ENCODE measurements at places on chromosomes 2 and 18. TPM values are rescaled to one million over a fixed set of nuclear protein-coding genes. Genes with fewer than 3 reads are reported as not detected.

Gene CHRNA1
- total RNA-seq = not detected

Gene B4GALT6
- total RNA-seq = 2.8 TPM

Gene DPP4
- total RNA-seq = 65.4 TPM

Gene SLC30A3
- total RNA-seq = 1.4 TPM

Gene STK39
- 40.3 TPM for total RNA-seq

Gene FAM117B
- 14.5 TPM for total RNA-seq

Gene SERPINB10
- not detected for total RNA-seq

Gene BOLL
- total RNA-seq = not detected

Gene LYG2
- total RNA-seq = not detected

Gene C18orf54
- total RNA-seq = 10.9 TPM

Gene FAM124B
- 0.64 TPM for total RNA-seq

Gene LRRC30
- not detected for total RNA-seq

Gene RNF152
- total RNA-seq = 0.92 TPM

Gene IL1RL1
- 0.84 TPM for total RNA-seq

Gene DSC3
- not detected for total RNA-seq

Gene KLHL30
- not detected for total RNA-seq

Gene NDC80
- total RNA-seq = 42.4 TPM

Gene RAD51AP2
- not detected for total RNA-seq

Gene LIPG
- total RNA-seq = 0.57 TPM

Gene KCNJ3
- not detected for total RNA-seq

Gene MOGAT1
- total RNA-seq = not detected

Gene MYO7B
- 0.12 TPM for total RNA-seq

Gene NYAP2
- not detected for total RNA-seq

Gene TANC1
- 0.33 TPM for total RNA-seq

Gene UCN
- 1.9 TPM for total RNA-seq

Gene RAX
- total RNA-seq = not detected

Gene SLC23A3
- total RNA-seq = 1.8 TPM

Measured in activated CD4-positive, alpha-beta T cell treated with anti-CD3 and anti-CD28 coated beads, Interleukin-2, amount 10 ng/mL, durations not matched to agents 24 days and 14 days (primary cell).